Uterus (tissue), 4 donors: ENCODE measurements at places on chromosomes 2 and 18. TPM values are rescaled to one million over a fixed set of nuclear protein-coding genes. Genes with fewer than 3 reads are reported as not detected.
A peak's percentile ranks its signal among the peaks of the same experiment; 100 is the strongest.

Gene RAB6C
- 0.21 TPM for total RNA-seq

GRCh38 chr2:234241656-234242458, 191.4 kb downstream of the SPP2 start:
- no peak for DNase-seq

GRCh38 chr2:169072163-169072925, 3.0 kb downstream of the DHRS9 start:
- no peak for DNase-seq

DNA sequence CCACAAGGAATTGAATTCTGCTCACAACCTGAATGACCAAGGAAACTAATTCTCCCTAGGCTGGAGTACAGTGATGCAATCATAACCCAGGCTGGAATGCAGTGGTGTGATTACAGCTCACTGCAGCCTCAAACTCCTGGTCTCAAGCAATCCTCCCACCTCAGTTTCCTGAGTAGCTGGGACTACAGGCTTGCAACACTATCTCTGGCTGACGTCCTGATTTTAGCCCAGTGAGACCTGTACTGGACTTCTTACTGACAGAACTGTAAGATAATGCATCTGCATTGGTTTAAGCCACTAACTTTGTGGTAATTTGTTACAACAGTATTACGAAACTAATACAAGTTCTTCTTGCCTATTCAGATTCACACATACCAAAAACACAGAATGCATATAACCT, 9.5 kb upstream of the KDSR start:
- DNase-seq = no peak

Gene GULP1
- total RNA-seq = 128 TPM

DNA sequence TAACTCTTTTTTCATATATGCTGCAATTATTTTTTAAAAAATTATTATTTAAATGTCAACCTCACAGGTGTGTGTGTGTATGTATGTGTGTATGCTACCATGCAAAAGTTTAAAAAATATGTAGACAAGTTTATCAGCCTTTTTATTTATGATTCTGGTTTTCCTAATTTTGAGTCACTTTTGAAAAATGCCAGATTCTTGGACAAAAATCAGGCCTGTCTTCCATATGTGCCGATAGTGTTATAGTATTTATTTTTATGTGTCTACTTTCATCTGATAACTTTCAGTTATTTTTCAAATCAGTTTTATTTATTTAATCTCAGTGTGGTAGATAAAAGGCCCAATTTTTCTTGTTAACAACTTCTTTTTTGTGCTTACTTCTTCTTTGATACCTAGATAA, 176.2 kb downstream of the RDH14 start:
- DNase-seq = no peak

DNA sequence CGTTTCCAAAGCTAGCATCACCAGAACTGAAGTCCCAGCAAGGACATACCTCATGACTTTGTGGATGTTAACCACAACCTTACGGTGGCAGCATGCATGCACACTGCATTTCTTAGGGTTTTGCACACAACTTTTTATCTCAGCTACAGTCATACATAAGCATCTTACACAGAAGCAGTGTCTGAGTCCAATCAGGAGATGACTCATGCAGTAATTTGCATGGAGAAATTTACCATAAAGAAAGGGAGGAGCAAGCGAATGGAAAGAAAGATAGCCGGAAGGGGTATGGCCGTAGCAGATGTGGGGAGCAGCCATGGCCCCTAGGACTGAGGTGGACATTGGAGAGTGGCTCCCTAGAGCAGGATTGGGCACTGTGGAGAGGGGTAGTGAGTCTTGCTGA, 522.5 kb downstream of the GALR1 start:
- no peak for DNase-seq

Gene RUFY4
- not detected for total RNA-seq

Gene TCF23
- total RNA-seq = 84.6 TPM

GRCh38 chr2:219962801-219963200, 335.4 kb downstream of the SLC4A3 start:
- no peak for DNase-seq

Gene IRS1
- 12.4 TPM for total RNA-seq

DNA sequence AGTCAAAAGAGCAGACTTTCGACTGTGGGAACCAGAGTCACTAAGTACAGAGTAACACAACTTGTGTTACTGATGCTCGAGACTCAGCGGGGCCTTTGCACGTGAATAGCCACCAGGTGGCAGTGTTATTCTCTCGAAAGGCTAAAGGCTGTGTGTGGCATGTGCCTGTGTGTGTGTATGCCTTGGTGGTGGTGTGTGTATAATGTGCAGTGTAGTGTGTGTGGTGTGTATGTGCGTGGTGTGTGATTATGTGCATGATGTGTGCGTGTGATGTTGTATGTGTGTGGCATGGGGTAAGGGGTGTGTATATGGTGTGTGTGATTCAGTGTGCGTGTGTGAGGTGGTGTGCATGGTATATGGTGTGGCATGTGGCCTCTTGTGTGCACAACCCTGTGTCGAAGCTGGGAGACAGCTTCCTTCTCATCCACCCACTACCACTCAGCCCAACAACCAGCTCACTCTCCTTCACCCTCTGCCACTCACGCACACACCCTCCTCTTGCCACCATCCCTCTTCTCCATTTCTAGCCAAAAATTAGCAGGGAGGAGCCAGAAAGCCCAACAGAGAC, 83.0 kb upstream of the ZNF532 start:
- peak; percentile 84 for DNase-seq
